ENCODE measurements at places on chromosomes 4 and X. TPM values are rescaled to one million over a fixed set of nuclear protein-coding genes. Genes with fewer than 3 reads are reported as not detected.

Gene MAGEA8
- not detected for total RNA-seq

Gene RPA4
- total RNA-seq: 1.3 TPM

Gene UGT2B7
- not detected for total RNA-seq

Gene CXorf65
- not detected for total RNA-seq

Gene NAA10
- total RNA-seq: 58.7 TPM

Gene CFAP97
- 56.3 TPM for total RNA-seq

Gene RASGEF1B
- 7.0 TPM for total RNA-seq

Gene TMEM271
- total RNA-seq: not detected
